ENCODE measurements at places on chromosomes 12 and 14. TPM values are rescaled to one million over a fixed set of nuclear protein-coding genes. Genes with fewer than 3 reads are reported as not detected.

DNA sequence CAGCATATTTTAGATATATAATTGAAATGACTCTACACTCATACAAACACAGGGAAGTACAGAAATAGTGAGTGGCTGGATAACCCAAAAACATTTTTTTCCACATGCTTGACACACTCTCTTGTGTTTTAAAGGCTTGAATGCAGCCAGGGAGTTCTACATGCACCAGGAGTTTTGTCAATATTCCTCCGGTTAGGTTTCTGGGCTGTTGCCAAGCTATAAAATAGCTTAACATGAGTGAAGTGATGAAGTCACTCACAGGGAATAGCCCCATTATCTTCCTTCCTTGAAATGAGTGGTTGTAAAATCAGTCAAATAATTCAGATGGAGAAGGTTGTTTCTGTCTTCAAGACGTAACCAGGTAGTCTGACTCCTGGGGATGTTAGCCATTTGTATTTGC is 582.7 kb downstream of the SLC6A15 start:
- DNase-seq = no peak

DNA sequence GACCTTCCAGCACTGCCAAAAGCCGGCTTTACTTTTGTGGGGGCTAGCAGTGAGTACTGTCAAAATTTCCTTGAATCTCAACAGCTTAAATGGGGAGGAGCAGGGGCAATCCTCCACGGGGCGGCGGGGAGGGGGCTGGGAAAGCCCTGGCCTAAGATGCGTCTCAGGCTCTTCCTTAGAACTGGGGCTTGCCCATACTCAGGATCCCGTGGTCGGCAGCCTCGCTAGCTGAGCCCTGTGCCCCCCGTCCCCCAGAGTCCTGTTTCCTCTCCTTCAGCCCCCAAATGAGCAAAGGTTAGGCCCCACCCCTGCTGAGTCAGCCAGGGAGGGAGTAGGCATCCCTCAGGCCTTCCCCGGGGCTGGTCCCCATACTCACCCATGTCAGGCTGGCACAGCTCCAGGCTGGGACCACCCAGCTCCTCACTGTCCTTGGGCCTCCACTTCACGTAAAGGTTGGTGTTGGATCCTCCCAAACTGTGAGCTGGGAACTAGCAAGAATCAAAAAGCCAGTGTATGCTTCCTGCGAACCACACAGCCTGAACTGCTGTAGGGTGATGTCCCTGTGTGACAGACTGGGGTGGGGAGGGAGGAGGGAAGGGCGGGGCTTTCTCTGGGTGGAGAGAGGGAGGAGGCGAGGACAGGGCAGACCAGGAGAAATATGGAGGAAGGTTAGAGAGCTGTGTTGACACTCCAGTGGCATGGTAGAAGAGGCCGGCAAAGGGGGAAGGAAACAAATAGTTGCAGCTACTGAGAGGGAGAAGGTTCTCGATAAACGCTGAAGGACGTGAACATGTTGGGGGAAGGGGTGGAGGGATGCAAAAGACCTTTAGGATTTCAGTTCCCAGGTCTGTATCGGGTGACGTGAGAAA is 5.9 kb upstream of the BAZ2A start:
- DNase-seq = peak; percentile 83

GRCh38 chr14:56633544-56633943 is 53.9 kb downstream of the TMEM260 start:
- DNase-seq = no peak

GRCh38 chr12:41459111-41459905 is 271.2 kb downstream of the PDZRN4 start:
- DNase-seq = no peak

- DNase-seq = no peak
Measured at GRCh38 chr12:51430196-51430895, 5.7 kb downstream of the SLC4A8 start.

DNA sequence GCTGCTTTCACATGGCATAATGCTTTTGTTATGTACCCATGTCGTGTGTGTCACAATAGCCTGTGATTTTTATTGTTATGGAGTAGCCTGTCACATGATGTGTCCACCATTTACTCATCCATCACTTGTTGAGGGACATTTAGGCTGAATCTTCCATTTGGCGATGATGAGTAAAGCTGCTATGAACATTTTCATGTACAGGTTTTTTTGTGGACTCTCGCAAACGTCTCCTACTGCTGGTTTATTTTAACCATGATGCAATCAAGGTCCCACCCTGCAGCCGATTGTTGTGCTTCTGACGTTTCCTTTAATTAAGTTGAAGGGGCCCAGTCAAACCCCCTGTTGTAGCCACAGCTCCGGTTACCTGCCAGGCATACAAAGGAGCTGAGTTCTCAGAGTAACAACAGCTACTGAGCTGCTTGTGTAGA is 63.2 kb downstream of the ZNF664 start:
- no peak for DNase-seq

DNA sequence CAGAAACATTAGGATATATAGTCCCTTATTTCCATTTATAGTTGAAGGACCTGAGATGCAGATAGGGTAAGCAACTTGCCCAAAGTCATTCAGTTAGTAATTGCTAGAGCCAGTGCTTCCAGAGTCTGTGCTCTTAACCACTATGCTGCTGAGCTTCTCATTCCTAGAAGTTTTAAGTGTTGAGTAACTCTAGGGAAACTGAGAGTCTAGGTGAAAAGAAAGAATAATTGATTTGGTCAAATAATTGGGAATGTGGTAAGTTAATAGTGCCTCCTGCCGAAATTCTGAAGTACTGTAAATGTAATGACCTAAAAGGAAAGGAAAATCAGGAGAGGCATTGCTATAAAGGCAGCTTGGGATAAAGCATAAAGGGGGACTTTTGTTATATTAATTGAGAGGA is 14.1 kb downstream of the PYROXD1 start:
- no peak for DNase-seq

- DNase-seq = no peak
Measured at GRCh38 chr14:54220071-54220703, 176.6 kb upstream of the CDKN3 start.

DNA sequence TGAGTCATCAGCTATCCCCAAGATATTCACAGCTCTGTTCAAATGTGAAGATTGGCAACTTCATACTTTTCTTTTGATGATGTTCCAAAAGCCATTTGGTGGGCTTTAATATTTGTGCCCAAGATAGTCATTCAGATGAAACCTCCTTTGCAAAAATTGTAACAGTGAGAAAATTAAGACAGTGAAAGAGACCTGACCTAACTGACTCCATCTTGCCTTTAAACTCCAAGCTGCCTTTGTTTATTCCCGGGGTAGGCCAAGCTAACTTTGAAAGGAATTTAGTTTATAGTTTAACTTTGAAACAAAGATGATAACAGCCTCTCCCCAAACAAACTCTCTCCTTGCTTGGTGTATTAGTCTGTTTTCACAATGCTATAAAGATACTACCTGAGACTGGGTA is 221.1 kb downstream of the KTN1 start:
- DNase-seq = no peak

DNA sequence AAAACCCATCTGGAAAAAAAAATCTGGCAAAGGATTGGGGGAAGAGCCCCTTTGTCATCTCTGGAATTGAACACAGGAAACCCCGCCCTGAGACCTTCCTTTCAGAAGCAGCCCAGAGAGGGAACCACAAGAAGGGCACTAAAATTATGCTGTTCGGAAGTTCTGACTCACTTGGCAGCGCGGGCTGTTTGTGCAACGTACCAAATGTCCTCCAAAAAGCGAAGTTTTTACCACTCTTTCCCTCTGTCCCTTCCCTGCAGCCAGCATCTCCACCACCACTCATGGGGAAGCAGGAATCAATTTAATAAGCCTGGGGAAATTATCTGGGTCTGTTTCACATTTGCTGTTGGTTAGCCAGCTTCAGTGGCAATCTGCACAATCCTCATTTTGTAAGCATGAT is 3.2 kb upstream of the SYNE3 start:
- peak; percentile 37 for DNase-seq

GRCh38 chr14:98932431-98933325 is 339.3 kb downstream of the BCL11B start:
- DNase-seq = no peak

- no peak for DNase-seq
Measured at GRCh38 chr14:47252802-47253201, 422.6 kb downstream of the MDGA2 start.

DNA sequence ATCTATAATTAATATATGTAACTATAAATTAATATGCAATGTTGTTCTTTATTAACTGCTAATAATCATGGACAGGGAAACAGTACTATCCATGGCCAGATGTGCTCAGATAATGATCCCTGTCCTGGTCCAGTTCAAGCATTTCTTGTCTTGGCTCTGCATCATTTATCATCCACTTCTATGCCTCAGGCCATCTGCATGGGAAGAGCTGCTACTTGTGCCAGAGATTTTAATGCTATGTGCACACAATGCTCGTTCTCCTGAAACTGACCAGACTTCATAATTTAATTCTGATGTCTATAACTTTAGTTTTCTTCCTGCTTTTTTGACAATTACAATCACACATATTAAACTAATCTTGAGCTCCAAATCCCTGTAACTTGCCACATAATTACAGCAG is 11.2 kb upstream of the TMX1 start:
- no peak for DNase-seq

GRCh38 chr12:90004319-90005074 is 295.9 kb upstream of the ATP2B1 start:
- no peak for DNase-seq

DNA sequence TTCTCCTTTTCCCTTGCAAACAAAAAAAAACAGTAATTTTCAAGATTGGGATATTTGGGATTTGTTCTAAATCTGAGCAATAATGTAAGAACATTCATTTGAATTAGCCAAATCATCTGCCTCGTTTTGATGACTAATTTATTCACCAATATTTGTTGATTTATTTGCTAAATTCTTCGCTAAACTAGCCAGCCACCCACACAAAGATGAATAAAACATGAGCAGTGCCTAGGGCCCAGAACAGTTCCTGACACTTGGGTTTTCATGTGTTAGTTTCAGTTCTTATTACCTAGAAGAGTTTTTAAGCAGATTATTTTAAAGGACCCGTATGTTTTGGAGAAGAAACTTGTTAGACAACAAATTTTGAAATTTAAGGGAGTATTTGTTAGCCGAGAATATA is 1.4 kb downstream of the ETNK1 start:
- no peak for DNase-seq

DNA sequence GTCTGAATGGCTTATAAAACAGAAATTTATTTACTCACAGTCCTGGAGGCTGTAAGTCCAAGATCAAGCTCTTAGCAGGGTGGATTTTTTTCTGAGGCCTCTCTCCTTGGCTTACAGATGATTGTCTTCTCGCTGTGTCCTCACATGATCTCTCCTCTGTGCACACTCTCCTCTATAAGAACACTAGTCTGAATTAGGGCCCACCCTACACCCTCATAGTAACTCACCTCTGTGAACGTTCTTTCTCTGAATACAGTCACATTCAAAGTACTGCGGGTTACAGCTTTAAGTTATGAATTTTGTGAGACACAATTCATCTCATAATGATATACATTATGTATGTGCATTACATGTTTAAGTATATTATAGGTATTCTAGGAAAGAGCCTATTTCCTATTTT is 135.7 kb upstream of the ATXN7L3B start:
- DNase-seq = no peak

SPIC gene
- 0.16 TPM for total RNA-seq

AMDHD1 gene
- total RNA-seq = 0.31 TPM

COX8C gene
- not detected for total RNA-seq

BIN2 gene
- total RNA-seq = 2.2 TPM

RGS6 gene
- total RNA-seq = 6.9 TPM

TGFB3 gene
- 33.2 TPM for total RNA-seq

HNF1A gene
- not detected for total RNA-seq

RHEBL1 gene
- total RNA-seq = 0.78 TPM

TAS2R50 gene
- total RNA-seq = 12.6 TPM

PRIMA1 gene
- not detected for total RNA-seq

ARMH4 gene
- total RNA-seq = 99.4 TPM

All from occipital lobe (tissue), 3 donors.